RWPE1 (cell line): ENCODE measurements at places on chromosomes 11 and 22.
A peak's percentile ranks its signal among the peaks of the same experiment; 100 is the strongest.

GRCh38 chr11:26994631-26995095 lies 751 bp downstream of the FIBIN start:
- no peak for DNase-seq

DNA sequence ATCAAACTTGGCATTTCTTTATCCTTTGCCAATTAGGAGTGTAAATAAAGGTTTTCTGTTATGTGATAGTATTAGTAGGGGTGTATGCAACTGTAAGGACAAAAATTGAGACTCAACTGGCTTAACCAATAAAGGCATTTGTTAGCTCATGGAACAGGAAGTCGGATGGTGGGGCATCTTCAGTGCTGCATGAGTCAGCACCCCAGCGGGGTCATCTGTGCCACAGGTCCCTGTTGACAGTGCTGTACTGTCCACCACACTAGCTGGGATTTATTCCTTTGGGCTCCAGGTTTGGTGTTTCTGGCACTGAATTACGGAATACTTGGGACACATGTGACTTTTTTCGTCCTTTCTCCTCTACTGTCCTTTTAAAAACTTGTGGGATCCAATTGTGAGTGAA lies 86.0 kb downstream of the PPP6R3 start:
- no peak for DNase-seq

DNA sequence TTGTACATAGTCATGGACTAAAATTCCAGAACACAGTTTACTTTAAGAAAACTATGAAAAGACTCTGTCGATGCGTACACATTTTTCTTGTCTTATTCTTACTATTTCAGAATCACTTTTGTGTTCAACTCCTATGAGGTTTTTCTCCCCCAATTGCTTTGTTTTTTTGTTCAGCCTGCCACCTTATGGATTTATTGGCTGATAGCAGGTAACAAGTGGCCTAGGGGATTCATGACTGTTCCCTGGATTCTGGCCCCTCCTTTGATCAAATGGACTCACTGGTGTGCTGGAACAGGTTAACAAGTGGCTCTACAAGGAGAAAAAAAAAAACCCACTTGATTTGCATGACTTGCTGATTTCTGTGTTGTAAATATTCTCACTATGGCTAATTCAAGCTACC lies 10.6 kb downstream of the MMP20 start:
- DNase-seq, result peak; percentile 3

DNA sequence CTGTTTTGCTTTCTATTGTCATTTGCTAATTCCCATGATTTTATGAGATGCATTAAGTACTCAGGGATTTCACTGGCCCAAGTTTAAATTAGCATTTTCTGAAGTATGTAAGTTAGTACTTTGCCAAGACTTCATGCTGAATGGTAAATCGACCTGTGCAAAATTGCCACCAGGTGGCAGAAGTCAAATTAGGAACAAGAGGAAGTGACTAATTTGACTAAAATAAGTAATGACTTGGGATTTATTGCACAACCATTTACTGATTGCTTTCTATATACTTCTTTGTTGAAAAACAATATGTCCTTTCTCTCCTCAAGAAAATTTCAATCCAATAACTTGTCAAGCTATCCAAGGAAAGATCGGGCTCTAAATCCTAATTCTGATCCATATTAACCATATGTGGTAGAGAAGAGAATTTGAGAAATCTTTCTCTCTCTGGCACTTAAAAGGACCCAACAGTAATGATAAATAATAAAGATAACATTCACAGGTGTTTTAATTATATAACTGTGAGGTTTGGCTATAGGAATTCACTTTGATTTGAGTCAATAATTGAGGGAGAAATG lies 253.7 kb upstream of the CHORDC1 start:
- DNase-seq, result peak; percentile 20

- DNase-seq, result peak; percentile 41
Observed at GRCh38 chr22:20566420-20567260, 59.2 kb downstream of the MED15 start.

DNA sequence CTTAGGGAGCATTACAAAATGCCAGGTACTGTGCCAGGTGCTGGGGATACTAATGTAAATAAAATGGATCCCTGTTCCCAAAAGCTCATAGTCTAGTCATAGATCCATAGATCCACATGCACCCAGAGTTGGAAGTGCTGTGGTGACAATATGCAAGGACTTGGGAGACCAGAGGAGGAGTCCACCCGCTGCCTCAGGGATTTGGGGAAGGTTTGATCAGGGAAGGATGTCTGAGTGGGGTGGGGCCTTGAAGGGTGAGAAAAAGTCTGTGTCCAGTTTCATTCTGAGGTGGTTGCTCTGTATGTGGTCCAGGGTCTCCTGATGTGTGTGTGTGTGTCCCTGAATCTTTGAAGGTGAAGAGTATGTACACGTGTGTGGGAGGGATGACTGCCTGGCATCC lies 9.2 kb downstream of the SOX10 start:
- DNase-seq, result no peak

GRCh38 chr11:61146416-61146815 lies 14.8 kb downstream of the VPS37C start:
- no peak for DNase-seq

DNA sequence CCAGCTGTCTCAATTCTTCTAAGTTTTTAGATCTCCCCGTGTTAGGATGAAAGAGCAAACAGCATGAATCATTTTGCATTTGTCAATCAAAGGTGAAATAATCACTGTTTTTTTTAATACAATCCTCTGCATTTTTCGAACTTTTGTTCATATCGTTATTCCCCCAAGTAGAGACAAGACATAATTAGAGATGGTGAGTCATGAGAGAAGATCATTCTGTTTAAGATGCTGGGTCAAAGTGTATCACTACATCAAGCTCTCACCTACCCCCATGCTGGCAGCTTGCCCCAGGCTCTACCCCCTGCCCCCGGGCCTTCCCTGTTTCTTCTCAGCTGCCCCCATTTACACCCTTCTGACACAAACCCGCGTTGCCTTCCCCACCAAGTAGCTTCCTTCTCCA lies 30.5 kb upstream of the MYO18B start:
- DNase-seq, result no peak

DNA sequence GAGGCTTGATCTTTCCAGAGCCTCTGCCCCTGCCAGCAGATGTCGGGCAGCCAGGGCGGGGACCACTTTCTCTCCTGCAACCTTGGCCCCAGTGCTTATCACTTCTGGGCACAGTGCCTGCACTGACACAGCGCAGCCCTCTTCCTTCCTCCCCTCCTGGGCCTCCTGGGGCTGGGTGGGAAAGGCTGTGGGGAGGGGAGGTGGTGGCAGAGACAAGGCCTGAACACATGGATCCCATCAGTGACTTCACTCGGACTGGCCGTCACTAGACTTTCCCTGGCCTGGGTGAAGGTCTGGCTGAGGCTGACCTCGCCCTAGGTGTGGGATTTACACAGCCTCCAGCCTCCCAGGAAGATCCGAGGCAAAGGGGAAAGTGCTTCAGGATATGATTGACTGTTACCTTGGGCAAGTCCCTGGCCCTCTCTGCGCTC lies 68.1 kb downstream of the LRRC32 start:
- no peak for DNase-seq

DNA sequence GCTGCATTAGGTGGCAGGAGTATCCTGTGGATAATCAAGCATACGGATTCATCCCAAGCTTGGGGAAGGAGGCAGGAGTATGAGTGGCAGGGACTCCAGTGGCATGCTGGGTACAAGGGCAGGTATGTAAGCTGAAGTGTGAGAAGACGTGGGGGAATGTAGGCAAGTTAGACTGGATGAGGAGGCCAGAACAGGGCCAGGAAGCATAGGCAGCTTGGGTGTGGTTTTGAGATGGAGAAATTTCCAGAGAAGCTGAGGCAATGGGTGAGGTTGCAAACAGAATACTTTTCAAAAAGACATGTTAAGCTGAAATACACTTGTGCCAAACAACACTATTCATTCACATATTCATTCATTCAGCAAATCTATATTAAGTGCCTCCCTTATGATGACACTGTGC lies 43.1 kb upstream of the AMOTL1 start:
- DNase-seq, result no peak

- no peak for DNase-seq
Observed at GRCh38 chr11:67117672-67118180, 1.3 kb upstream of the KDM2A start.
